Endodermal cell (in vitro differentiated cells): ENCODE measurements at places on chromosomes 11 and 22. TPM values are rescaled to one million over a fixed set of nuclear protein-coding genes. Genes with fewer than 3 reads are reported as not detected.

DNA sequence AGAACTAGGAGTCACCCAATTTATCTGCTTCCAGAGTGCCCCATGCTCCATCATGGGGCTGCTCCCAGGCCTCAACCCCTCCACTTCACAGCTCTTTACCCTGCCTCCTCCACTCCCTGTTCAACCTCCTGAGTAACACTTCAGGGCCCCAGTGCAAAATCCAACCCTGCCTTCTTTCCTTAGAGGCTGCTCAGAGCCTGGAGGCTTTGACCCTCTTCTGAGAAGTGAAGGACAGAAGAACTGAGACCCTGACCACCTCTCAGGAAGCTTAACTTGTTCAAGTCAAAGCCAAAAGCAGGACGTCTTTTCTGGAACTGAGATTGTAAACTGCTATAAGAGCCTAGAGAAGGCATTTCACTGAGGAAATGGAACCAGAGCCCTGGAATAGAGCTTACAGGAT is 15.5 kb downstream of the EIF3F start:
- peak; percentile 32 for DNase-seq

GRCh38 chr11:63821411-63821810 is 8.2 kb downstream of the SPINDOC start:
- no peak for DNase-seq

The SERHL2 gene
- 12.8 to 61.4 TPM (median 18.9 TPM) in 3 replicates for total RNA-seq

DNA sequence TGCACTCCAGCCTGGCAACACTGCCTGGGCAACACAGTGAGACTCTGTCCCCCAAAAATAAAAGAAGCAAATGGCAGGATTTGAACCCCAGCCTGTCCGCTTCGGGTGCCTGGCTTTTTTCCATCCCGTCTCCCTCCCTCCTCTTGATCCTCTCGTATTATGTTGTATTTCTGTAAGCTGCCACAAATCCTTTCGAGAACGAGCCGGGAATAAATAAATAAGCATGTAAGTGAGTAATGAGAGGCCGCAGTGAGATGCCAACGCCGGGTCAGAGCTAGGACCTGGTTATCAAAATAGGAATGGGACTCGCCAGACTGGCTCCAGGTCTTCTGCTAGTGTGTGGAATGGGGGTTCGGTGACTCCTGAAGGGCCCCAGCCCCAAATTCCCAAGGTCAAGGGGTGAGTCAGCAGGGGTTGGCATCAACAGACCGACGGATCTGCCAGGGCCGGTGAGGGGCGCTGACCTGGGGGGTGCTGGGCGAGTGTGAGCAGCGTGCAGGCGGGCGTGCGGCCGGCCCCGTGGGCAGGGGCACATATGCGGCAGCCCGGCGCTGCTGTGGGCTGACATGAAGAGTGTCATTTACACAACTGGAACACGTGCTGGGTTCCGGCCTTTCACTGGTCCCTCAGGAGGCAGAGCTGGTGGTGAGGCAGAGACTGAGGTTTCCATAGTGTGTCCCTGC is 47.8 kb downstream of the FLRT1 start:
- DNase-seq: no peak

DNA sequence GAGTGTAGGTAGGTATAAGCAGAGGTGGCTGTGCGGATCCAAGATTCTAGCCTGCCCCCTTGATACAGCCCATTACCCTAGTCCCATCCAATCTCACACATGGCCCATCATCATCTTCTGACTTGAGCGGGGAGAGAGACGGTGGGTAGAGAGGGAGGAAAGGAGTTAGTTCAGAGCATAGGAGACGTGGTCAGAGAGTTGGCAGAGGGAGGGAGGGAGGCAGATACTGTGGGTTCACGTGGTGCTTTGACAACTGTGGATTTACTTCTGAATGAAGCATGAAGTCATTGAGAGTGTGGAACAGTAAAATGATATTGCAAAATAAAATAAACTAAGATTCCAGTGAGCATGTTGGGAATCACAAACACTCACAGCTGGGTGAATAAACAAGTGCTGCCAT is 31.4 kb upstream of the VPREB1 start:
- no peak for DNase-seq

GRCh38 chr22:46362203-46362933 is 26.9 kb downstream of the TRMU start:
- DNase-seq: peak; percentile 54

The CTSD gene
- total RNA-seq: 185 and 197 TPM in 2 replicates
